ENCODE measurements at places on chromosomes 3 and 15. TPM values are rescaled to one million over a fixed set of nuclear protein-coding genes. Genes with fewer than 3 reads are reported as not detected.

Gene MESP2
- polyA plus RNA-seq: 0.10 TPM

Gene TMEM207
- polyA plus RNA-seq: not detected

Gene NLGN1
- 8.4 TPM for polyA plus RNA-seq

Gene PRTG
- 0.68 TPM for polyA plus RNA-seq

Gene PTX3
- polyA plus RNA-seq: 33.4 TPM

Gene RPS27L
- polyA plus RNA-seq: 97.4 TPM

Gene TPRG1
- polyA plus RNA-seq: 1.2 TPM

Gene ZMYND10
- polyA plus RNA-seq: 0.62 TPM

Gene GCNT3
- polyA plus RNA-seq: 0.04 TPM

Gene WDR93
- polyA plus RNA-seq: 0.16 TPM

DNA sequence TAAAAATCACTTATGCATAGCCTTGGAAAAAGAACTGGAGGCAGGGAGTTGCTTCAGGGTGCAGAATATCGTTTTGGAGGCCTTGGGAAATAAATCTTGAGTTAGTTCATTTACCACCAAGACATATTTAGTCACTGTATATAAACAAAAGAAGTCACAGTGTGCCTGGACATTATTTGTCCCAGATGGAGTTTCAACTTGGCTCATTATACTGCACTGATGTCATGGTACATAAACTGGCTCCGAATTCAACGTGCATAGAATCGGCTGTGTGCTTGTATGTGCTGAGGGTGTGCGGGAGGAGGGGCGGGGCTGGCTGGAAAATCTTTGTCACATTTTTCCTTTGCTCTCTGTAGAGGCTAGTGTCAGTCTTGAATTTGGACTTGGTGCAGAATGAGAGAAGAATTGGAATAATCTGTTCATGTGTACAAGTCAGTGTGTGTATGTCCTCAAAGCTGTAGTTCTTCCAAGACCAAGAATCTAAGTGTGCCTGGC is 86.6 kb downstream of the FNDC3B start:
- no peak for DNase-seq

- DNase-seq: no peak
These were observed 42.2 kb upstream of the IGF2BP2 start for GRCh38 chr3:185866995-185867394.

DNA sequence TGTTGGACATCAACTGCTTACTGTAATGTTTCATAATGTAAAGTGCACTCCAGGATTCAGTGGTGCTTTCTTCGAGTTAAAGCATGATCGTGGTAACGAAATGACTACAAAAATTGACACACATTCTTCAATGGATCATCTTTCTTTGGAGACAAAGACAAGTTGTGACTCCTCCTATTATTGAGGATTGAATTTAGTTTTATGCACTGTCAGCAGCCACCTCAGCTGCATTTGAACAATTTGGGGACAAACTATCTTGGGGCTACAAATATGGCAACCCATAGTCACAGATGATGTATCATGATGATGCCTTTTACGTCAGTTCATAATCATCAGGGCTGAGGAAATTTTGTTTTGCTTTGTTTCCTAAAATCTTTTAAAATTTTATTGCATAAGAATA is 140.2 kb upstream of the ICE2 start:
- DNase-seq: no peak

DNA sequence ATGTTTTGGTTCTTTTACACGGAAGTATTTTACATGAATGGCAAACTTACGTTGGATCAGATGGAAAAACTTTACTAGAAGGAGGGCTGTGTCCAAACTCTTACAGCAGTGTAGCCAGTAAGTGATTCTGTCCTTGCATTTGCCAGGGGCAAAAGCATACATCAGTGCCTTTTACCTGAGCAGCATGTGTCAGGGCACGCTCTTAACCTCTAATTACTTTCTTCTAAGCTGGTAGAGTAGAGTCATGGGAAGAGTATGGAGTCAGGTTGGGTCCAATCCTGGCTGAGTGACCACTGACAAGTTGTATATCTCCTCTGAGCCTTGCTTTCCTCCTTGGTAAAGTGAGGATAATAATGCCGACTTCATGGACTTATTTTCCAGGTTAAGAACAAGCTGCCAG is 47.1 kb downstream of the RYR3 start:
- no peak for DNase-seq

DNA sequence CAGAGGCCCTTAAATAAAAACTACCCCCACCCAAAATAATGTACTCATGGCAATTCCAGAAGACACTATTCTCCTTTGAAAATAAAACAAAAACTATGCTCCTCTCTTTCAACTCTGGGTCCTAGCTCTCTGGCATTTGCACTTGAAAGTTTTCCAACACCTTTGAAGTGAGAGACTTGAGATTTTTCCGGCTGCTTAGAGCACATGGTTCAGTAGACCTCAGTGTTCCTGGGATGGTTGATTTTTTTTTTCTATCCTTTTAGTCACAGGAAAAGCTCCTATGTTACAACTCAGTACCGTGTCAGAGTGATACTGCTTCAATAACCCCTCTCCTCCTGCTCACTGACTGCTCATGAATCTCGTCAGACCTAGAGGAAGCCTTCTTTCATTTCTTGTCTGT is 118.3 kb upstream of the TUSC7 start:
- no peak for DNase-seq

DNA sequence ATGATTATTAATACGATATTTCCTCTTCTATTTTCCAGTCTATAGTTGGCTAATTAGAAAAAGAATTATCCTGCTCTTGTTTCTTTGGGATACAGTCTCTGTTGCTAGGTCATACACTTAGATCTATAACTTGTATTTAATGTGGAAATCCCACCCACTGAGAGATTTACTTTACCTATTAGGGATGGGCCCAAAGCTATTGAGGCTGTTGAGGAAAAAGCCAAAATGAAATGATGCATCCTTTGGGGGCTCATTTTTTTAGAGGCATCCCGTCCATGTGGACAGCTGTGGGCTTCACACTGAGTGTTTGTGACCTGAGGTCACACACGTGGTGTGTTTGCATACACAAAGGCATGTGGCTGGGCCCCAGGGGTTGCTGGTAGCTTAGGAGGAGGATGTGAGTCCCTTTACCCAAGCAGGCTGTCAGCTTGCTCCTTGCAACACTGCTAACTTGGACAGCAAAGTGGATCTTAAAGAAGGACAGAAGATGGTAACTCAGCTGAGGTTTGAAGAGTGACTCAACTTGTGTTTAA is 477.4 kb downstream of the AGBL1 start:
- no peak for DNase-seq

DNA sequence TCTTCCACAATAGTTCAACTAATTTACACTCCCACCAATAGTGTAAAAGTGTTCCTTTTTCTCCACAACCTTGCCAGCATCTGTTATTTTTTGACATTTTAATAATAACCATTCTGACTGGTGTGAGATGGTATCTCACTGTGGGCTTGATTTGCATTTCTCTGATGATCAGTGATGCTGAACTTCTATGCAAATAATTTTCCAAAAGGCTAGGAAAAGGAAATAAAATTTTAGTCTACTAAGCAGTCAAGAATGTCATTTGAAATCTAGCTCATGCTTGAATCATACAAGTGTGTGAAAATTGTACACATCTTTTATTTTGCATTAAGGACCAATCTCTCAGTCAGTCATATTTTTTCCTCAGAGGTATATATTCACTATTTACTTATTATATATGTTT is 101.7 kb upstream of the UBP1 start:
- no peak for DNase-seq

GRCh38 chr3:197224034-197224444 is 74.4 kb downstream of the DLG1 start:
- no peak for DNase-seq

DNA sequence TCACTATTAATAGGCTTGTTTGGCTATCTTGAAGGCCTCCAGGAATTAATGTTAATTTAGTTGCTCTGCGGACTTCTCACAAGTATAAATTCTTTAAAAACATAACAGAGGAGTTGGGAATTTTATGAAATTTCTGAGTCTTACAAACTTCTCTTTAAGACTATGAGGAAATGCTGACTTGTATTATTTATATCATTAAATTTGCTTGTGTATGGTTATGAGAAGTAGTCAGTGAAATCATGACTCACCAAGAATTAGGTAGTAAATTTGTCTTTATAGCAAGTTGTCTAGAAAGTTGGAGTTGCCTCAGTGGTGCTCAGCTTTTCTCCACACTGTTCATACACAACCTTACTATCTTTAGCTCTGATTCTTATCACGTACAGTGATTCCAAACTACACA is 26.5 kb downstream of the PHLDB2 start:
- no peak for DNase-seq

- DNase-seq: no peak
These were observed 70.8 kb upstream of the PRR20G start for GRCh38 chr3:127358641-127359040.

DNA sequence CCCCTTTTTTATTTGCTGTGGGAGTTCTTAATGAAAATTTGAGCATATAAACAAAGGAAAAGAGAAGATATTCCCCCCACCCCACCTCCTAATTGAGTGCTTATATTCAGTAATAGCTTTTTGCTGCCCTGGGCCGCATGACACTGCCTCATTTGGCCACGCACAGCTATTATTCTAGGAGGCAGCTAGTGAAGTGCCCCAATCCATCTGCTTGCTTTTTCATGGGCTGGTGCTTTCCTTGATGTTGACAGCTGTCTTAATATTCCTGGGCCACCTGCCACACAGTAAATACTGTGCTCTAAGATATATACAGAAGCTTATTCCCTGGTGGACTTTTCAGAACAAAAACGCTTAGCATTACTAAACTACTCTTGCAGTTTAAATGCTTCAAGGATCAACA is 3.8 kb upstream of the CRYBG3 start:
- DNase-seq: no peak

GRCh38 chr3:55697177-55697865 is 210.2 kb upstream of the WNT5A start:
- no peak for DNase-seq

DNA sequence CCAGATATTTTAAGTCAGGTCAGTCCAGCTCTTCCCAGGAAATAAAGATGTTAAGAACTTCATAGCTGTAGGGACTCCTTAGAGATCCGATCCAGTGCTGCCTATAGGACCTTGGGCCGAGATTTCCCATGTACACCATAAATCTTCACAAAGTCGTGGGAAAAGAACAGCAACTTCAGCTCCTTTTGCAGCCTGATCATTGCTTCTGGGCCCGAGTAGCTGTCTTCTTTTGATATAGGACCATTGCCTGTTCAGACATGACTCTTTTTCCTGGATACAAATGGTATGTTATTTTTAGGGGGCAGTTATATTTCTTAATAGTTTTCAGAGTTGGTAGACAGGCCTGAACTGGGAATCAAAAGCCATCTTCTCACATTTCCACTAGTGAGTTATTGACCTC is 20.5 kb downstream of the IL1RAP start:
- DNase-seq: no peak

GRCh38 chr3:129597087-129597999 is 9.1 kb downstream of the PLXND1 start:
- no peak for DNase-seq

- no peak for DNase-seq
These were observed 79.3 kb upstream of the GMNC start for GRCh38 chr3:190941694-190942260.

- DNase-seq: no peak
These were observed 107.7 kb upstream of the RASGRP1 start for GRCh38 chr15:38672273-38672672.

- DNase-seq: no peak
These were observed 42.0 kb upstream of the IP6K2 start for GRCh38 chr3:48759071-48759470.

DNA sequence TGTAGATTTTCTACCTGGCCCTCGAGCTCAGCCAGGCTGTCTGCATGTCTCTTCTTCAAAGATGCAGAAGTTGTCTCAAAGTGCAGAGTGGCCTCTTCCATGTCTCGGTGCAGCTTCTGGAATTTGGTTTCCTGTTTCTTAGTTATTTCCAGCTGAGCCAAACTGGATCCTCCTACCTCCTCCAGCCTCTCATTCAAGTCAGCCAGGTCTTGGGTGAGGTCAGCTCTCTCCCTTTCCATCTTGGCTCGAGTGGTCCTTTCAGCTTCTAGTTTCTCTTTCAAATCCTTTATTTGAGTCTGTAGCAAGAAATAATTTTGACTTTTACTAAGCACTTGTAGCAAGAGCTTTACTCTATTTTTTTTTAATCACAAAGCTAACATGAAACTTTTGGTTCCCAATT is 81.8 kb downstream of the MYH15 start:
- DNase-seq: no peak

- DNase-seq: no peak
These were observed at the start of gene PCOLCE2 for GRCh38 chr3:142888481-142889211. TSS of gene PCOLCE2 (minus strand) at chr3:142889083. CDS start at chr3:142888896, 187 bp downstream.

DNA sequence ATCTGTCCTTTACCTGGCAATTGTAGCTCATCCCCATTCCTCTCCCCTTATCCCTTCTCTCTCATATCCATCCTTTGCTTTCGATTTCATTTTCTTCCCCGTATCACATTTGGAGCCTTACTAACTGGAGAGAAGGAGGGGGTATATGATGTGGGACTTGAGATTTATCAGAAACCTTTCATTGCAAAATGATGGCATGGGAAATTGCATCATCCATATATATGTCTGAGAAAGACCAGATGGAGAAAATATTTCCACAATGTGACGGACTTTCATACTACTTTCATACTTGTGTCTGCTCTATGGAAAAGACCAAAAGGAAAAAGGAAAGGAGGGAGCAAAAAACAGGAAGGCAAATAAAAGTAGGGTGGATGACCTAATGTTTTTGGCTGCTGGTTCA is 675.2 kb downstream of the AGBL1 start:
- no peak for DNase-seq

DNA sequence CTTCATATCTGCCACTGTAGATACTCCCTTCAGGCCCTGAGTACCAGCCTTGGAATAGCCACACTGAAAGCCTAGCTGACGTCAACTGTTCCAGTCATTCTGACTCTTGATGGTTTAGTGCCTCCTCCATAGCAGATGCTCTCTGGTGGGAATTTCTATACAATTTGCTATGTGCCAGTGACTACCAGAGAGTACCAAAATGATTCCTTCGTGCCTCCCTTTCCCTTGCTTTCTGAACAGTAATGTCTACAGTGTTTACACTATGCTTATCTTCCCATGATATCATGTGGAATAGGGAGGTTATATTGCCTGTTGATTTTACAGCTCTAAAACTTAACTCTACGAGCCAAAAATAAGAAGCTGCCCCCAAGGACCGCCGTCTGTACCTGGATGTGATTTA is 109.7 kb upstream of the GMNC start:
- DNase-seq: no peak

DNA sequence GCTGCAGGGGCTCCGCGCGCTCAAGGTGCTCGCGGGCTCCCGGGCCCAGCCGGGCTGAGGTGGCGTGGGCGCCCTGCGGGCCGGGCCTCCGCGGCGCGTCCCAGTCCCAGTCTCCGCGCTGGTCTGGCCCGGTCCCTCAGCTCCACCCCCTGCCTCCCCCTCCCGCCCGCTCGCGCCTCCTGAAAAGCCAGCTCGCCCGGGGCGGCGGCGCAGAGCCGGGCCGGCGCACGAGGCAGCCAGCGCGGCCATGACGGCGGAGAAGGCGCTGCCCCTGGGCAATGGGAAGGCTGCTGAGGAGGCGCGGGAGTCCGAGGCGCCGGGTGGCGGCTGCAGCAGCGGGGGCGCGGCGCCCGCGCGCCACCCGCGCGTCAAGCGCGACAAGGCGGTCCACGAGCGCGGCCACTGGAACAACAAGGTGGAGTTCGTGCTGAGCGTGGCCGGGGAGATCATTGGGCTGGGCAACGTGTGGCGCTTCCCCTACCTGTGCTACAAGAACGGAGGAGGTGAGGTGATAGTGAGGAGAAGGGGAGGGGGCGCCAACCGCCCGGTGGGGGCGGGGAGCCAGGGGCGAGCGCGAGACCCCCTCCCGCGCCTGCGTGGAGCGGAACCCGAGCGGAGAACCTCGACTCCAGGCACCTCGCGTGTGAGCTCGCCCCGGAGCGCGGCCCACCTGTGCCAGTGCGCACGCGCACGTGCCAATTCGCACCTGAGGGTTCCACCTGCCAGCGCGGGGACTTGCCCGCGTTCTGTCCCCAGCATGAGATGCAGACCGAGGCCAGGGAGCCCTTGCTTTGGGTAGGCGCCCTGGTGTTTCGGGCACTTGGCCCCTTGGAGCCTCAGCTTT is at the start of gene SLC6A11:
Gene SLC6A11, plus strand, starts transcription at position 210 of the 844 bp plus-strand sequence. Its CDS starts 38 bp downstream, at position 248.
- DNase-seq: no peak
